ENCODE measurements at places on chromosomes 3 and 15.
A peak's percentile ranks its signal among the peaks of the same experiment; 100 is the strongest.

DNA sequence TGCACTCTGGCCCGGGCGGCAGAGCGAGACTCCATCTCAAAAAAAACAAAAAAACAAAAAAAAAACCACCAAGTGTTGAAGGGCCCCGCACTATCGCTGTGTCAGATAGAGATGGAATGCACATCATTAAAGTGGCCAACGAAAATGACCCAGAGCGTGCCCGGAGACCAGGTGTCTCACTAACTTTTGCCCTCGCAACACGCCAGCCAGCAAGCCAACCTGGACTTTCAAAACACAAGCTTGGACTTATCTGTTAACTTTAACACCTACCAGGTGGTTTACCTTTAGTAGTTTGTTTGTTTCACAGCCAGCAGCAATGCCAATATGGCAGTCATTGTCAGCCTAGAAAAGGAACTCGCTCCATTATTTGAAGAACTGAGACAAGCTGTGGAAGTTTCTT is 28.6 kb downstream of the FAM174B start:
- DNase-seq = peak; percentile 2

- DNase-seq = no peak
These were observed 194.3 kb downstream of the CBLB start for GRCh38 chr3:105674437-105675065.

- no peak for DNase-seq
These were observed 596.3 kb downstream of the PYDC2 start for GRCh38 chr3:192057261-192057660.

DNA sequence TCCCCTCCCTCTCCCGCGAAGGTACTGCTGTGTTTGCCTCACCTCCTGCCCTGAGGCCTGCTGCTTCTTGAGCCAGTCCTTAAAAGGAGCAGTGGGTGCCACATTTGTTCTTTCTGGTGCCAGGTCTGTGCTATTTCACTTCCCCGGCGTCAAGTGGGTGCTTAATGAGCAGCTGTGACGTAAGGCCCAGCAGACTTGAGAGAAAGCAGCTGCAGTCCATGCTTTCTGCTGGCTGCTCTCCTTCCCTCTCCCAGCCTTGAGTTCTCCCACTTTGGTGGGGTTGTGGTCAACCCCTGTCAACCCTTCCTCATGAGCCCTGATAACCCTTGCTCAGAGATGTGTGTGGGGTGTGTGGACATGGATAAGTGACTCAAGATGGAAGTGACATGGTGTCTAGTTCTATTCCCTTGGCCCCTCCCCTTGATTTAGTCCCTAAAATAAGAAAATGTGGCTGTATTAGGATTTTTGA is 6.9 kb downstream of the INAFM2 start:
- DNase-seq = no peak

GRCh38 chr15:90161950-90162361 is 39.2 kb upstream of the SEMA4B start:
- no peak for DNase-seq

GRCh38 chr3:186612721-186613636 is at the start of gene AHSG:
AHSG (plus strand) TSS chr3:186613060; CDS start chr3:186613142, 82 bp downstream.
- DNase-seq = no peak

- no peak for DNase-seq
These were observed 206.5 kb downstream of the CBLB start for GRCh38 chr3:105662306-105662705.

GRCh38 chr3:148615382-148615781 is 82.3 kb upstream of the AGTR1 start:
- DNase-seq = no peak

GRCh38 chr3:163671201-163671600 is 1407.1 kb downstream of the SI start:
- no peak for DNase-seq

Data from femur (tissue), 1 donor.